Stimulated activated CD8-positive, alpha-beta memory T cell treated with anti-CD3 and anti-CD28 coated beads, Interleukin-2, amount 100 ng/mL, for 48 hours (primary cell): ENCODE measurements at places on chromosomes 5 and 9.

- no peak for DNase-seq
Measured at GRCh38 chr9:18906656-18907395, 126.2 kb downstream of the SAXO1 start.

DNA sequence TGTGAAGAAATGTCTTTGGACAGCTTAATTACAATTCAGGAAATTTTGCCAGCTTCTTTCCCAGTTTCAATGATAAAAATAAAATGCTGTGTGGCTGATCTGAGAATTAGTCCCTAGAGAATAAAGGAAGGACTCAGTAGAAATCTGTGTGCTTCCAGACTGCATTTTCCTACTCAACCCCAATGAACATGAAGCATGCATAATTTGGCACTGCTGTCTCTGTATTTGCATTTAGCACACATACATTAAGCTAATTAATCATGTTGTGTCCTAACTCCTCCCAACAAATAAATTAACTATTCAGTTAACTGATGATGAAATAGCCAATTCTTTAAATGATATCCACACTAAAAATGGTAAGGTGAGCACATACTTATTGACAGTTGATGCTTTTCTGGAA, 380.0 kb upstream of the RORB start:
- no peak for DNase-seq

GRCh38 chr5:80959768-80960442, at the start of gene RASGRF2:
Gene RASGRF2 (plus strand): TSS chr5:80960363. CDS start chr5:80960739, 376 bp downstream.
- peak; percentile 51 for DNase-seq

DNA sequence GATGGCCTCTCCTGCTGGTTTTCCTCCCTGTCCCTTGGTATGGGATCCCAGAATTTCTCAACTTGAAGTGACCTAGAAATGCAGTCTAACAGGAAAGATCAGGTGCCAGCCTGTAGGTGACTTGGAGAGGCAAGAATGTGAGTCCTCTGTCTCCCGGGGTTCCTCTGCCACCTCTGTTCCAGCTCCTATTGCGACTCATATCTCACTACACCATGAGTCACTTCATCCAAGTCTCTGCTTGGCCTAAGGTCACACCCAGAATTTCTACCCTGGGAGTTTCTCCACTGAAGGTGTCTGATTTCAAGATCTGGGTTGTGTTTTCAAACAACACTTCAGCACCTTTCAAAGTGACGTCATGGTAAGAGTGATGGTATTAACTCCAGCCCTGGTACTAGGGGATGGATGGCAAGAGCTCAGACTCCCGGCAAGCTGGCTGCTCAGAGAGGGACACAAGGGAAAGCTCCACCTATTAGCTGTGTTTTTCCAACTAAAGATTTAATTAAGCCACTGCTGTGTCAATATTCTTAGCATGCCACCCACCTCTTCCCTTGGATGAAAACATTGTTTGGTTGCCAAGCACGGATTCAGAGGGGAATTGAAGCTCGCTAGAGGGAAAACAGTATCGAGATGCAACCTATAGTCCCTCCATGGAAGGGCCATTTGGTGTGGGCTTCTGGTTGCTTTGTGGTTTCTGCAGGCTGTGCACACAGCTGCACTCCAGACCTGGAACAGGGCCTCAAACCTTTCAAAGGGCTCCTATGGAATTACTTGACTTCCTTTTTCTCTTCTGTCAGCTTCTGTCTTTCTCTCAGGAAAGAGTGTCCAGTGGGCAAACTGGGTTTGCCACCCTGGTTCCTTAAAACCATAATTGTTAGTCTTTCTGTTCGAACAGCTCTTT, 205.7 kb downstream of the GAS1 start:
- DNase-seq = no peak

DNA sequence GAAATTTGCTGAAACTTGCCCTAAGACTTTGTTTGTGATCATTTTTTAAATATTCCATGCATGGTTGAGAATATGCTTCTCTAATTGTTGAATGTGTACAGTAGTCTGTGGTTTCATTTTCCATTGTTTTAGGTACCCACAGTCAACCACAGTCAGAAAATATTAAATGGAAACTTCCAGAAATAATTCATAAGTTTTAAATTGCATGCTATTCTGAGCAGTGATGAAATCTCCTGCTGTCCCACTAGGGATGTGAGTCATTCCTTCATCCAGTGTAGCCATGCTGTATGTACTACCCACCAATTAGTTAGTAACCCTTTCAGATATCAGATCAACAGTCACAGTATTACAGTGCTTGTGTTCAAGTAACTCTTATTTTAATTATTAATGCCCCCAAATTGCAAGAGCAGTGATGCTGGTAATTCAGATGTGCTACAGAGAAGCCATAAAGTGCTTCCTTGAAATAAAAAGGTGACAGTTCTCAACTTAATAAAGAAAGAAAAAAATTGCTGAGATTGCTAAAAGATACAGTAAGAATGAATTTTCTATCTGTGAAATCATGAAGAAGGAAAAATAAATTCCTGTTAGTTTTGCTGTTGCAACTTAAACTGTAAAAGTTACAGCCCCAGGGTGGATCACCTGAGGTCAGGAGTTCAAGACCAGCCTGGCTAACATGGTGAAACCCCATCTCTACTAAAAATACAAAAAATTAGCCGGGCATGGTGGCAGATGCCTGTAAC, 79.9 kb upstream of the FBXL17 start:
- no peak for DNase-seq

- no peak for DNase-seq
Measured at GRCh38 chr5:149632311-149633251, 51.3 kb downstream of the ARHGEF37 start.

- no peak for DNase-seq
Measured at GRCh38 chr9:90060256-90060655, 455.4 kb downstream of the GADD45G start.

- DNase-seq = no peak
Measured at GRCh38 chr9:6128030-6128429, 87.6 kb upstream of the IL33 start.

DNA sequence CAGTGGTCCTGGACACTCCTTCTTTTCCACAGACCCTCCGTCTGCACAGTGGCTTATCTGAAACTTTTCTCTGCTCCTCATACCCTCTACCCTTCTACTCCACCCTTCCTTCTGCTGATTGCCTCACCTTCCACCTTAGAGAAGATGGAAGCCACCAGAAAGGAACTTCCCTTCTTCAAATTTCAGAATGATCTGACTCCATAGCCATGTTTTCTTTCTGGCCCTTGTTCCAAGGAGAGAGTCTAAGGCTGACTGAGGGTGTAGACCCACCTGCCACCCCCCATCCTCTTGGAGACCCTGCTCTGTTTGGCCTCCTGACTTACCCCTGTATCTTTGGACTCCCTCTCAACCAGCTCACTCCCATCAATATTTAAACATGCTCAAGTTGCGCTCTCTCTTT, 7.4 kb downstream of the SNX30 start:
- DNase-seq = no peak

- no peak for DNase-seq
Measured at GRCh38 chr9:11551106-11551505, 938.3 kb upstream of the PTPRD start.

DNA sequence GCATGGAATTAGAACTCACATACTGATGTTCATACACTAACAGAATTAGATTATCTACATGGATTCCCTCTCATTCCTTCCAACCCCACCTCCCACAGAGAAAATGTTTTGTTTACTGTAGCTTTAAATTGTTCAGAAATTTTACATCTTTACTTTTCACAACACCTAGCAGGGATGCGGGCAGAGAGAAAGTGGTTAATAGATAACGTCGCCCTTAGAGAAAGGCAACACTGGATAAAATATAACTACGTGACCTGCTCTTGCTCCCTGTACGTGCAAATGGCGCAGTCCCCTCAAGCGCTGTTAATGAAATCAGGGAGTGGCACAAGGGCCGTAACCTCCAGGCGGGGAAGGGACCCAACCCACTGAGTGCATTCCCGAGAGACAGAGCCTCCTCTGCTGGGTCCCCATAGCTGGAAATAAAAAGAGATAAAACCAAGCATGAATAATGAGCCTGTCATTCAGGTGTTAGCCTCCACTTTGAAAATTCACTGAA, 125.3 kb upstream of the DAPK1 start:
- no peak for DNase-seq

DNA sequence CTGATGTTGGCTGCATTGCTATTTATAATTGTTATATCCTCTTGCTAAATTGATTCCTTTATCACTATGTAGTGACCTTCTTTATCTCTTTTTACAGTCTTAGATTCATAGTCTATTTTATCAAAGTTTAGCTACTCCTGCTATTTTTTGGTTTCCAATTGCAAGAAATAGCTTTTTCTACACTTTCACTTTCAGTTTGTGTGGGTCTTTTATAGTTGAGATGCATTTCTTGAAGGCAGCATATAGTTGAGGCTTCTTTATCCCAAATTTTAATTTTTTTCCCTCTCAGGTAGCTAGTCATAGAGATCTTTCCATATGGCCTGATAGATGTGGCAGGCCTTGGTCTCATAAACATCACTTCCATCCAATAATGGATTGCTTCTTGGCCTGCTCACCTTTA, 228.5 kb downstream of the COMMD10 start:
- DNase-seq = no peak

DNA sequence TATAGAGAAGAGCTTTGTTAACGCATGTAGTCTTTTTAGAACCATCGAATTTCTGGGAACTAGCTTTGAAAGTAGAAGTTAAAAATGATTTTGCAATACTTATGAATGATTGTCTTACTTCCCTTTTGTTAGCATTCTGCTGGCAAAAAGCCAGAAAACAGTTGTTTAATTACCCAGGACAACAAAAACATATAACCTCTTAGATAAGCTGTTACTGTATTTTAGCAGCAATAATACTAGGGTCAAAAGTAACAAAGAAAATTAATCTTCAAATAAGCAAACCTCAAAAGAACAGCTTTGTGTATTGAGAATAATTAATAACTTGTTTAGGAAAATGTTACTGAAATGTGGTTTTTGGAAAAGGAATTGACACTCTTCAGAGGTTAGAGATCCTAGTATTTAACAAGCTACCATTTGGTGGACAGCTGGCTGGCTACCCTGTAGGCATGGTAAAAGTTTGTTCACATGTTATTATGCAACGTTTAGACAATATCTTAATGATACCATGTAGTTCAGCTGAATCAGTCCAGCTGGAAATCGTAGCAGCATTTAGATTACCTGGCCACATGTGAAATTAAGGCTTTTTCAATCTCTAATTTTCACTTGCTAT, 3.8 kb downstream of the FGF10 start:
- DNase-seq = no peak

DNA sequence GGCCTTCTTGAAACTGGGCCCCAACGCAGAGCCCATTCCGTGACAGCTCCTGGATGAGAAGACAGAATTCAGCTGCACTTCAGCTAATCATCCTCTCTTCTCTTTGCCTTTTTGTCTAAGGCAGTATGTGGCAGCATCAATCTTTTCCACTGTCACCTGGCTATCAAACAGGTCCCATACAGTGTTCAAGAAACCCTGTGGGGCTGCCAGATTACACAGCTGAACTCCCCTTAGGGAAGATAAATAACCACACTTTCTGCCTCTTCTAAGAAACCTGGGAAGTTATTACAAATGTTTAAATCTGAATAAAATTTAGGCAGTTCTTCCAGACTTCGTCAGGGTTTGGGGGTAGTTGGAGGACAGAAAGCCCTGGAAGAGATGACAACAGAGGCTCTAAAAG, 61.0 kb downstream of the SPEF2 start:
- DNase-seq = no peak

DNA sequence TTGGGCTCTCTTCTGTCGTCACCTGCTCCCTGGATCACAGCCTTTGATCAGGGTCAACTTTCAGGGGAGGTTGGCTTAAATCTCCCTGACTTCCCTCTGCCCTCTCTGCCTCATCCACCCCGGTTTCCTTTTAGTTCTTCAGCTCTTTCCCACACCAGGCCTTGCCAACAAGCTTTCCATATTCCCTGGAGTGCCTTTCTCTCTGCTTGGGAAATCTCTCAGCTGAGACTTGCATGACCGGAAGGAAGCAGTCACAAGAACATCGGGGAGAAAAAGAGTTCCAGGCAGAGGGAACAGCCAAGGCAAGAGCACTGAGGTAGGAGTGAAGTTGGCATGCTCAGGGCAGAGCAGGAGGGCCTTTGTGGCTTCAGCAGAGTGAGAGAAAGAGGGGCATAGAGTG, 88.4 kb upstream of the HSPA9 start:
- no peak for DNase-seq

DNA sequence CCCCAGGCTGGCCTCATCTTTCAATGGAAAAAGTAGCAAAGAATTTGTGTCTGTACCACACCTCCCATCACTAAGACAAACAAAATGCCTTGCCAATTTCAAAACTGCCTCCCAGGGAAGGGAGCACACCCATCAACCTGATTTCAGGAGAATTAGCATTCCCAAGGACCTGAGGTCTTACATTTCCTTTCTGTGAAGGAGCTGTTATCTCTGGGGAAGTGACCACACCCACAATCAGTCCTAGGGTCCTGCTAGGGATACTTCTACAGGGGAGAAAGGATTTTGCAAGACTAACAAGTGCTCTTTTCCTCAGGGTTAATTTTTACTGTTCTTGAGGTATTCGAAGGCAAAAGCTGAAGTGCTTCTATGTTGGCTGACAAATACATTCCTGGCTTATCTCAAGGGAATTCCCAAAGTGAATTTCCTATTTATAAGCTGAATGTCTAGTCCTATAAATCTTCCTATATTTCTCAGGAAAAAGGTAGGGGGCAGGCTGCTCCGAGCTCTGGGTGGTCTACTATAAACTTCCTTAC, 97.4 kb upstream of the ITGA1 start:
- no peak for DNase-seq

- DNase-seq = no peak
Measured at GRCh38 chr9:38119560-38120236, 50.7 kb upstream of the SHB start.

- no peak for DNase-seq
Measured at GRCh38 chr5:94564812-94565211, 53.6 kb downstream of the KIAA0825 start.

- no peak for DNase-seq
Measured at GRCh38 chr5:65482736-65483545, 1.2 kb upstream of the ADAMTS6 start.

GRCh38 chr5:73596705-73597328, 29.2 kb upstream of the ARHGEF28 start:
- DNase-seq = no peak

DNA sequence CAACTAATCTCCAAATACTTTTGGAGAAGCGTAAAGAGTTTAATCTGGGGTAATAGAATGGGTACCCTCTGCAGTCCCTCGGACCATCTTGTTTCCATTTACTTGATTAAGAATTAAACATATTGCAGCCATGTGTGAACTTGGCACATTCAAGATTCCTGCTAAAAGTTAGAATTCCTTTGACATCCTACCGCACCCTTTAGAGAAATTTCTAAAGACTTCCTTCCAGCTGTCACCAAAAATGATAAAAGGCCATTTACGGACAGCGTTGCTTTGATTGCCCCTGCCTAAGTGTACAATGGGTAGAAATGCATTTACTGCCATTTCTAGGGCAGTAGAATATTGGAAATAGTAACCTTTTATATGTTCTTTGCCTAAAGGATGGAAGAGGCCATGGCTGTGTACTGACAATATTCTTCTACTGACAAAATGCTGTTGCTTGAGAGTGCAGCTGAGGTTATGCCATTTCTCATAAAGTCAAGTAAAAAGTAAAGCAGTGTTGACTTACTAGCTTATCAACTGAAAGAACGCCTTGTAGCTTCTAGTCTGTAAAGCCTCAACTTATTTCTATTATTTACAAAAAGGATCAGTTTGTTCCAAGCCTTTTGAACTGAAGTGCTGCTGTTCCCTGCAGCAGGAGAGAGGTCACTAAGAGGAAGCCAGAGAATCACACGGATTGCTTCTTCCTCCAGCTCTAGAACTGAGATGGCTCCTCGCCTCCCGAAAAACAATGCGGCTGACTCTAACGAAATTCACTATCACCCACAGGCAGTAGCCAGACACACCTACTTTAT, 139.8 kb upstream of the BASP1 start:
- DNase-seq = no peak

- DNase-seq = no peak
Measured at GRCh38 chr9:9216934-9217333, 1395.9 kb downstream of the PTPRD start.

GRCh38 chr9:117809751-117810150, 105.5 kb downstream of the TLR4 start:
- DNase-seq = no peak
